ENCODE measurements at places on chromosomes 2 and 18.

- DNase-seq: no peak
Observed at GRCh38 chr18:67363694-67364093, 152.8 kb downstream of the DSEL start.

- no peak for DNase-seq
Observed at GRCh38 chr2:170247882-170248393, 70.0 kb downstream of the MYO3B start.

- DNase-seq: no peak
Observed at GRCh38 chr18:70582981-70583380, 294.1 kb downstream of the SOCS6 start.

DNA sequence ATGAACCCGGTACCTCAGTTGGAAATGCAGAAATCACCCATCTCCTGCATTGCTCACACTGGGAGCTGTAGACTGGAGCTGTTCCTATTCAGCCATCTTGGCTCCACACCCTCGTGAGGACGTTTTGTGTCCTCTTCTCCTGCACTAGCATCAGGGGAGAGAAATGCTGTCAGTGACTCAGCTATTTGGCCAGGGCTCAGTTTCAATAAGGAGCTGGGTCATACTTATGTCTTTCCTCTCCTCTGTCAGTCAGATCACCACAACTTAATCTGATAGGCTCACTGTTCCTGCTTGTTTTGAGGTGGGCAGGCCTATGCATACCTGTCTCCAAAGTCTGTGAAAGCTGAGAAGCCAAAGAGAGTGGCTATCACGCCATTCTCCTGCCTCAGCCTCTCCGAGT is 921.2 kb downstream of the DCC start:
- no peak for DNase-seq

DNA sequence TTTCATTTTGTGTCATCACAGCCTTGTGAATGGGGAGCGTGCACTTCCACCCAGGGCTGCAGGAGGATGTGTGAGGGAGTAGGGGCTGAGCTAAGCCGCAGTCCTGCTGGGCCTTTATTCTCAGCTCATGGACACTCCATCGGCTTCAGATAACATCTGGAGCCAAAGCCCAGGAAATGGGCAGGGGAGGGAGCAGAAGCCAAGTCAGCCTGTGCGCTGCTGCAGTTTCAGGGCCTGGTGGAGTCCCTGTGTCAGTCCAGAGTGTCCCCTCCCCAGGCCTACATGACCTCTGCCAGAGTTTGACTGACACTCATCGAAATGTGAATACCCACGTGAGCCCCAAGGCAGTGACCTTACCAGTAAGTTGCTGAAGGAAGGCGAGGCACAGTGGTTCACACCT is 242.2 kb downstream of the LOXHD1 start:
- DNase-seq: no peak

GRCh38 chr18:59067873-59068272 is 71.8 kb upstream of the SEC11C start:
- DNase-seq: peak; percentile 43

- peak; percentile 78 for DNase-seq
Observed at GRCh38 chr2:3168230-3168891, 209.3 kb downstream of the EIPR1 start.

GRCh38 chr2:2060431-2060830 is 270.6 kb downstream of the MYT1L start:
- DNase-seq: no peak

DNA sequence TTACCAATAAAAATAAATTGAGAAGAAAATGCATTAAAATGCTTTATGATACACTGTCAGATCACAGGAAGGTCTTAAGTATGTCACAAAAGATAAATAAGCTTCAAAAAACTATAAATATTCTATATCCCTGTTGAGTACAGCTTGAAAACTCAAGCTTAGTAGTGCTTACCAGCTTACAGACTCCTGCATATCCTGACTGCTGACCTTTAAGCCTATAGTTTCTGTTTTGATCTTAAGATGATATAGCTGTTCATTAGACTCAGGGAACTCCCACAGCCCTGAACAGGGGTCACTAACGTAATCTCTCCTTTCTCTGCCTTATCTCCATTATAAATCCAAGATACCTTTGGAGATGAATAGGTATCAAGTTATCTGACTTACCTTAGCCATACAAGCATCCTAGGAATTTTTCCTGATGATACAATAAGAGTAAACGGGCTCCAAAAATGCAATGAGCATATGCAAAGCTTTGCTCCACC is 93.7 kb upstream of the RBBP8 start:
- no peak for DNase-seq

All from fibroblast of mammary gland (primary cell).